ENCODE measurements at places on chromosomes 1 and 21.

DNA sequence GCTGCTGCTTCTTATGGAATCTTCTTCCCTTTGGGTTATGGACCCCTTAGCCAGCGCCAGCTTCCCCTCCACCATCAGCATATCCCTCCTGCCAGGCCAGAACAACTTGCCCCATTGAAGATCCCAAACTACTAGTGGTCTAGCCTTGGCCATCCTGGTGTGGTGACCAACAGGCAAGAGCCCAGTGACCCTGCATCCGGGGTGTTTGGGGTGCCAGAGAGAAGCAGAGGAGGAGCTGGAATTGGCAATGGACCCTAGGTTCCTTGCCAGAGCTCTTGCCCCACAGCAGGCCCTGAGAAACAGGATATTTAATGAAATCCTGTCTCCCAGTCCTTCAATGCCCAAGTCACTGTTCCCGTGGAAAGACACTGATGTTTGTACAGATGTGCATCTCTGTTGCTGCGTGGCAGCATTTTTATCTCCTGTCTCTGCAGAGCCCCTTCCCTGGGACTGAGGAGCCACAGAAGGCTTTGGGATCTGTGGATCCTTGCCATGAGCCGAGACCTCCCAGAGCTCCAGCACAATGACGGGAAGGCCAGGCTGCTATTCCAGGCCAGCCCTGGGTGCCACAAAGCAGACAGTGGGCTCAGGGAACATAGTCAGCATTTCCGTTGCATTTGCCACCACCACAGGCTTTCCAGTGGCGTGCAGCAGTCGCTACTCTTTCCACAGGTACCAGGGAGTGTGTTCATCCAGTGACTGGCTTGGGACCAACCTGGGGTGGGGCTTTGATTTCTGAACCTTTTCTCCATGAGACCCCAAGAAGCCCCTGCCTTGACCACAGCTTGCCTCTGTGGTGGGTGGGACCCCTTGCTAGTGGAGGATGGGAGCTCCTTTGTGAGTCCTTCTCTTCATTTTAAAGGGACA, 21.6 kb downstream of the NAV1 start:
- DNase-seq = no peak

DNA sequence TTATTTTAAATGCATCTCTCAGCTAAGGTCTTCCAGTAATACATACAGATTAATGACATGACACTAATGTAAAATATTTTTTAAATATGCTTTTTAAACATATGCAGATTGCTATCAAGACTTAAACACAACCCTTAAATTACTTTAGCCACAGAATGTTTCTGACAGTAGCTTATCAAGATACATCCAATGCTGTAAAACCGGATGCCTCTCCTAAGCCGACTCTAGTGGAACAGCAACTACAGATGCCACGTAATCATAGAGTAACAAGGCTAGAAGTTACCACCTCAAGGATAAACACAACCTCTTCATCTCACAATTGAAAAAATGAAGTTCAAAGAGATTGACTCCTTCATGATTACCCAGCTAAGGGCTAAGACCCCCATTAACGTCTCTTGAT, 68.4 kb downstream of the ZZZ3 start:
- DNase-seq = no peak

GRCh38 chr21:40886006-40886405, 39.0 kb upstream of the DSCAM start:
- DNase-seq = no peak

- no peak for DNase-seq
Observed at GRCh38 chr1:173295995-173296394, 88.9 kb upstream of the TNFSF4 start.

- no peak for DNase-seq
Observed at GRCh38 chr1:152623203-152623844, 421 bp upstream of the LCE3A start.

DNA sequence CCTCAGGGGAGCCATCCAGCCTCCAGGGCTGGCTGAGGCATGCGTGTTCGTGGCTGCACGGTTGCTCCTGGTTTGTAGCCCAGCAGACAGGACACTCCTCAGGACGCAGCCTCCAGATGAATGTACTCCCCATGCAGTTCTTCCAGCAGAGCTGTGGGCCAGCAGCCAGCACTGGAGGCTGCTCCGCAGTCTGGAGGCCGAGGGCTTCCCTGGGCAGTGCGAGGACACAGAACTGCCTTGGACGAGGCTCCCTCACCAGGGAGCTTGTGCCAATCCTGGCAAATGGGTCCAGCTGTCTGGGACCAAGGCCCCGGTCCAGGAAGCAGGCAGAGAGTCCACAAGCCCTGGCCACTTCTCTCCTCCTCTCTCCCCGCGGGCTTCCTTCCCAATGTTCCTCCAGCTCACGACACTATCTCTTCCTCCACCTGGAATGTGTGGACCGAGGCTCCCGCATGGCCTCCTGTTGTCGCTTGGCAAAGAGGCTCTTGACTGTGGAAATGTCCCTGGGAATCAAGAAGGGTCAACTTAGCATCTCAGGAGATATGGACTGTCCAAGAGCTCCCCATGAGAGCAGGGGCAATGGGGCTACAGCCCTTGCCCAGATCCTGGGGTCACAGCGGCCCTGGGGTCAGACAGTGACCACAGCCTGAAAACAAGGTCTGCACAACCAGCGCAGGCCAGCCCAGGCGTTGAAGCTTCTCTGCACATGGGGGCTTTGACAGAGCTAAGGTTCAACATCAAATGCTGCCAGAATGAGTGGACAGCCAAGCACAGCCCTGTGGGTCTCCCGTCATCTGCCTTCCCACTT, 5.3 kb downstream of the EDN2 start:
- no peak for DNase-seq

DNA sequence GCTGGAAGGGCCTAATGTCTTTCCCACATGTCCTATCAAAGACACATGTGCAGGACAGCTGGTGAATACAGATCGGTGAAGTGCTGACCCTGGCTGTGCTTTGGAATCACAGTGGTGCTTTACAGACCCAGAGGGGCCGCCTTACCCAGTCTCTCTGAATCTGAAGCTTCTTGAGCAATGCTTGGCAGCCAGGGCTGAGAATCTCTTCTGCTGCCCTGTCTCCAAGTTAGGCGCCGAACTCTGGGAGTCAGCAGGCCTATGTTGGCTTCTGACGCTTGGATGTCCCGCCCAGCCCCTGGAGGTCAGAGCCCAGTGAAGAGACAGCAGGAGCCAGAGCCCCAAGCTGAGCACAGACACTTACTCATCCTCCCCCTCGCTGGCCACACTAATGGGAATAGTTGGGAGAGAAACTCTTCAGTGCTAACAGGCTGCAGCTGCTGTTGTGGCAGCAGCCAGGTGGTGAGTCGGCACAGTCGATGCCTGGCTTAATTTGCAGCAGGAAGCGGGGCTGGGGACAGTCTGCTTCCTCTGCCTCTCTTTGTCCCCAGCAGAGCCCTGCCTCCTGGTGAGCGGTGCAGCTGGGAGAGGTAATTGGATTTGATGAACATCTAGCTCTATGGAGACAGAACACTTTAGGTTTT, 68.1 kb downstream of the URB2 start:
- DNase-seq = no peak

GRCh38 chr1:167949785-167950184, 12.9 kb upstream of the MPC2 start:
- no peak for DNase-seq

GRCh38 chr1:175673371-175674150, 69.8 kb downstream of the TNR start:
- no peak for DNase-seq

DNA sequence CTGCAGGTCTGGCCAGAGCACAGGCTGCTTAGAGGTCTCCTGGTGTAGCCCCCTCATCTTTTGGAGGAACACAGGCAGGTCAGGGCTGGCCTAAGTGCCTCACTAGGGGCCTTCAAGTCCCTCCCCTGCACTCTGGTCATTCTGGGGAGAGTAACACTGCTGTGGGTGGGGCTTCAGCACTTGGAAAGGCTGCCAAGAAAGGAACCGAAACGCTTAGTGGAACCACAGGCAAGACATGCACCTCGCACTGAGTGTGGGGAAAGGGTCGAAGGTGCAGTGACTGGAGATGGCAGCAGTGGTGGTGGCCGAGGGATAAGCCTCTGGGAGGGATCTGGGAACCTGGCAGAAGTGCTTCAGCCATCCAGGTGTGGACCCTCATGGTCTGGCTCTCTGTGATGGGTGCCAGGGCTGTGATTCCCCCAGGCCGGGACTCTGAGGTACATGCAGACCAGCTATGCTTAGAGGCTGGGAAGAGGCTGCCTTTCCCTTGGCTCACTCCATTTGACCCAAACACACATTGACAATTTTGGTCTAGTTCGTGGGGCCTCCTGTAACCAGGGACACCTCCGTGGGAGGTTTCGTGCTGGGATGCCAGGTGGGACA, 182.9 kb upstream of the CSF3R start:
- DNase-seq = no peak

DNA sequence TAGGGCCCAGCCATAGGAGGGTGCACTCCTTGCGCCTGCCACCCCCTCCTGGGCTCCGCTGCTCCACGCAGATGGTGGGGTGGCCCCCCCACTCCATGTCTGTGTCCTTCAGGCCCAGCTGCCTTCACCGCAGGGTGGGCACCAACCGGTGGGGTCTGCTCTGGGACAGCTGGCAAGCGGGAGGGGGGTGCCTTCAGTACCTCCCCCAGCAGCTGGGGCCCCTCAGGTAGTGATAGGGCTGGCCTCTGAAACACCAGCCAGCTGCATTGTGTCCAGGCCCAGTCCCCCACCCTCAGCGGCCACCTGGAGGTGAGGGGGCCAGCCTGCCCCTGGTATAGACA, 360 bp downstream of the GJC2 start:
- DNase-seq = no peak

Measured in CD8-positive, alpha-beta T cell (primary cell).